ENCODE measurements at places on chromosomes 6 and 20.

DNA sequence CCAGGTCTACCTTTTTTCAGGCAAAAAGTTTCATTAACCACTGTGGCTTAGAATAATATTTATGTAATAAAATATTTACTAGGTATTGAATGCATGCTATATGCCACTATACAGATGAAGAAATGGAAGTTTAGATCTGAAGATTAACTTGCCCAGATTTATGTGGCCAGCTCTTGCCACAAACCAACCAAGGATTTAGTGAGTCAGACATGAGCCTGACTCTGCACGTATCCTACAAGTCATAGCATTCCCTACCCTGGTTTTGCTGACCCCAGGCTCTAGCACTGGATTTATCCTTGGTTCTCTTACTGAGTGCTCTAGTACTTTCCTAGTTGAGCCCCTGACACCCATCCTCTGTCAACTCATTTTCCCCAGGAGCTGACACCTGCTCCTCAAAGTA lies 75.4 kb downstream of the ANKEF1 start:
- no peak for DNase-seq

GRCh38 chr6:133834472-133835170 lies 54.3 kb upstream of the TCF21 start:
- no peak for DNase-seq

- no peak for DNase-seq
Observed at GRCh38 chr20:51815383-51816076, 13.2 kb upstream of the SALL4 start.

DNA sequence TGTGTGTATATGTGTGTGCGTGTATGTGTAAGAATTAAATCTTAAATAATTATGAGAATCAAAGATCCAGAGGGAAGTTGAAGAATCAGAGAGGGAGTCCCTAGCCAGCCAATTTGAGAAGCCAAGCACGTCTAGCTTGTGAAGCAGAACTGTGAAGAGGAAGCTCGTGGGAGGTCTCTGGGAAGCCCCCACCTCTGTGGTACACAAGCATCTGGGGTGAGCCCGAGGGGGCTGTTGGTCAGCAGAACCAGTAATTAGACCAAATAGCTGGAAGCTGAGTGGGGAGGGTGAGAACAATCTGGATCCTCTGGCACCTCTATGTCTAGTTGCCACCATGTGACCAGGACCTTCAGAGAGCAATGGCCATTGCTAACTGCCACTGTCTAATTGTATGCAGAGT lies 310.0 kb upstream of the PRND start:
- DNase-seq: no peak

GRCh38 chr6:153167907-153168306 lies 36.8 kb upstream of the RGS17 start:
- no peak for DNase-seq

- no peak for DNase-seq
Observed at GRCh38 chr20:43669332-43669731, 2.4 kb downstream of the MYBL2 start.

GRCh38 chr6:75076009-75076408 lies 129.8 kb downstream of the COL12A1 start:
- no peak for DNase-seq

DNA sequence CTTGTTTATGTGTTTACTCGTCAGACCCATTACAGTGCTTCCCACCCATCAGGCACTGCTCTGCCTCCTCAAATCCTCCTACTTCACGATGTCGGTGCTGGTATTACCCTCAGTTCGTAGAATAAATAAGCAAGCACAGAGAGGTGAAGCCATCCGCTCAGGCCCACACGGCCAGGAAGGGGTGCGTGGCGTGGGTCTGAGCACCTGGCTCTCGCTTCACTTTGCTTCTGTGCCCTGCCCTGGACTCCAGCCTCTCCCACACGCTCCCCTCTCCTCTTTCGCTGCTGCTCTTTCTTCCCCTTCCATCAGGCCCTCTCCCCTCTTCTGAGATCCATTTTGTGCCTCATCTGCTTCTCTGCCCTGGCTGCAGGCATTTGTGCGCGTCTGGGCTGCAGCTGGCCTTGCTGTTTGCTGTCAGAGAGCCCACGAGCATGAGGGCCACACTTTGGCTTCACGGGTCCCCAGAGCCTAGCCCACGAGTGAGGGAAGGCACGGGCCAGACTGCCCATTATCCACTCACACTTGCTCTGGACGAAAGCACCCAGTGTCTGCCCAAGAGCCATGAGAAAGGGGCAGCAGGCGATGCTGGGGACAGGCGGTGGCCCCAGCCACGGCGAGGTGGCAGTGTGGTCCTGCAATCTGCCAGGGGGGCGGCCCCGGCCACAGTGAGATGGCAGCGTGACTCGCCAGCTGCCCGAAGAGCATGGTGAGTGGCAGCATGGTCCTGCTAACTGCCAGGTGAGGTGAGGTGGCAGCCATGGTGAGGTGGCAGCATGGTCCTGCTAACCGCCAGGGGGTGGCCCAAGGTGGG lies 96.2 kb upstream of the MPC1 start:
- DNase-seq: no peak

- no peak for DNase-seq
Observed at GRCh38 chr20:57601211-57601570, 19.0 kb downstream of the ZBP1 start.

GRCh38 chr6:52494298-52495072 lies 74.3 kb downstream of the EFHC1 start:
- DNase-seq: no peak

DNA sequence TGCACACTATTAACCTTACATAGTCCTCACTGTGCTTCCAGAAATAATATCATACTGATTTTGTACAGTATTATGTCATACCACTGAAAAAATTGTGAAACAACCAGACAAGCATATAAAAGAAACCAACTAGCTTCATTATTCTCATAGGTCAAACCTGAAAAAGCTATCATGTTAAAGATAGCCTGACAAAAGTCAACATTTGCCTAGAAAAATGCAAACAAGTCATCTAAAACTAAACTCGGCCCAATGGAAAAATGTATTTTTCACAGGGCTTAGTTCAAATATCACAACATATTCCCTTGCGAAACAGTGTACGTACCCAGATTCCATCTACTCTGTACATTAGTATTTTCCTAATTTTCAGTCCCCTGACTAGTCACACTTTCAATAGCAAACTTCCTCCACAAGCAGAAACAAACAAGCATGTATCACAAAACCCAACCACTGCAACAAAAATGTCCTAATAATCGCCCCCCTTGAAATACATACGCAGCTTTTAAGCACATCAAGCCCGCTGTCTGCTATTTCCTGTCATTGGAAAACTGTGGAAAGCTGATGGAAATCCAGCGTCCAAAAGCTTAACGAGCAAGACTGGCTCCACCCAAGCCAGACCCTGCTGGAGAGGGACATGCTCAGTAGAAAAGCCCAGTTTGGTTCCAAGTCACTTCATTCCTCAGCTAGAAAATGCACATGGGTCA lies 93.1 kb downstream of the EPB41L2 start:
- DNase-seq: no peak

GRCh38 chr6:35084041-35084491 lies 57.1 kb downstream of the TCP11 start:
- DNase-seq: no peak

- DNase-seq: no peak
Observed at GRCh38 chr6:22921828-22922227, 352.5 kb downstream of the HDGFL1 start.

GRCh38 chr6:13467216-13467600 lies 20.2 kb downstream of the GFOD1 start:
- no peak for DNase-seq

DNA sequence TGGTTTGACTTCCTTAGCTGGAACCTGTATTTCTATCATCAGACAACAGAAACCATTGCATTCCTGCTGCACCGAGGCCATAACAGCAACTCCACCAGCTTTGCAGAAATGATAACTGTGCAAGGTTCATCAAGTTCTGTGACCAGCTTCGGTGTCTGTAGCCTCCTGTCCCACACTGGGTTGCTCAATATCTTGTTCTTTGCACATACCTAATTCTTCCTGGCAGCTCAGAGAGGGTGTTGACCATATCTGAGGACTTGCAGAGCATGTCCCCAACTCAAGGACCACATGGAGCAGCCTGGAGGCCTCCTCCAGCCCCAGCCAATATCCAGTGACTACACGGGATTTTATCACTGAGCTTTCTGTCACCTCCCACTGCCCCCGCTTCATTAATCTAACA lies 59.3 kb upstream of the SCAF8 start:
- no peak for DNase-seq

DNA sequence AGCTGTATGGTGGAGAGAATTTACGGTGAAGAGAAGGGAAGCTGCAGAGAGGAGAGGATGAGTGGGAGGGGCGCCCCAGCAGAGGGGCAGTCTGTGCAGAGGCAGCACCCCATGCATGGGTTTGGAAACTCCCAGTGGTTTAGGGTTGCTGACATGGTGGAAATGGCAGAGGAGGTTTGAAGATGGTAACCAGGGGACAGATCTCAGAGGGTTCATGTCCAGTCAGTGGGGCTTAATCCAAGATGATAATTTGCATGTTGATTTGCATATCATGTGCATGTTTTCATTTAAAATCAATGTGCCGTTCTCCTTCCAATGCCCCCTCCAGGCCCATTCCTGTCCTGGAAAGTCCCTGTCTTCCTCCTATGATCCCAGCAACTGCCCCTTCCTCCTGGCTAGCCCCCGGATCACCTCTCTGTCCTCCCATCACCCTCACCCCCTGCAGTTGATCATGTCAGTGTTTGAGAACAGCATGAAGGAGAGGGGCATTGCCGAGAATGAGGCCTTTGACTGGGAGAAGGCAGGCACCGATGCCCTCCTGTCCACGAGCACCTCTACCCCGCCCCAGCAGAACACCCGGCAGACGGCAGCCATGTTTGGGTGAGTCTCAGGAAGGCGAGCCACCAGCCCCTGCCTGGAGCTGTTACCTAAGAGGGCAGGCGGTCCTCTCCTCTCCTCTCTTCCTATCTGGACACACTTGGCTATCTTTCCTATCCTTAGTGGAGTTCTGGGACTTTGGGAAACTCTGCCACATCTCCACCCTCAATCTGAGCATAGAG lies 14.3 kb downstream of the TTBK1 start:
- no peak for DNase-seq

- DNase-seq: no peak
Observed at GRCh38 chr6:108702106-108702851, 141.6 kb downstream of the FOXO3 start.

DNA sequence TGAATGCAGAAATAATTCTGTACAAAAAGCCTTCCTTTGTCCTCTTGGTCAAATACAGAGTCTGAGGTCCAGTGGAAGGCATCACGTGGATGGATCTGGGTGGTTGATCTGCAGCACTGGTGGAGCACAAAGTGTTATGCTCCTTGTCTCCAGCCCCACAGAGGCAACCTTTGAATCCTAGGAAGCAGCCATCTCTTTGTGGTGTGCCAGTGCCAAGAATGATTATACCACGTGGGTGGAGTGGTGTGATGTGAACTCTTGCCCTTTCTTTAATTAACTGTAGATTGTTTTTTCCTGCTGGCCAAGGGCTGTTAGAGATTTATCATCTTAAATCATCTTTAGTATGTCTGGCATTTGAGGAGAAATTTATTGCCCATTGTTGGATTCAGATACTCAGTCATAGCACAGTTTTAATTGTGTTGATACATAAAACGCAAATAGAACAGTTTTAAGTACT lies 31.1 kb downstream of the NCOA7 start:
- DNase-seq: no peak

- DNase-seq: no peak
Observed at GRCh38 chr6:41715795-41716515, 19.5 kb downstream of the TFEB start.

All from Jurkat, Clone E6-1 (cell line).